ENCODE measurements at places on chromosomes 3 and 15.

DNA sequence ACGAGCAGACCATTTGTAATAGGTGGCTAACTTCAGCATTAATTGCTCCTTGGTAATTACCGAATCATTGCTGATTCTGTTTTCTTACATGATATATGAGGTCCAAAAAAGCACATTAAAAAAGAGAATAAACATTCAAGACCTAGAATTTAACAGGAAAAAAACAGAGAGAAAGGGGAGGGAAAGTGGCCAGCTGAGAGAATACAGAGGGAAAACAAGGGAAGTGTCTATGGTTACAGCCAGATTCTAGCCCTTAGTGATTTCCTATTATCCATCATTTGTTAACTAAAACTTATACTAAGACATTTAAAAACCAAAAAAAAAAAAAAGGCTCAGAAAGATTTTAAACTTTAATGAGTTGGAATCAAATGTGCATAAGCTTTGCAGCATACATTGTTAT, 168.7 kb downstream of the LRTM1 start:
- no peak for DNase-seq

GRCh38 chr15:68816158-68816557, 4.5 kb downstream of the ANP32A start:
- DNase-seq = no peak

- no peak for DNase-seq
Observed at GRCh38 chr3:17964108-17964507, 221.7 kb upstream of the TBC1D5 start.

DNA sequence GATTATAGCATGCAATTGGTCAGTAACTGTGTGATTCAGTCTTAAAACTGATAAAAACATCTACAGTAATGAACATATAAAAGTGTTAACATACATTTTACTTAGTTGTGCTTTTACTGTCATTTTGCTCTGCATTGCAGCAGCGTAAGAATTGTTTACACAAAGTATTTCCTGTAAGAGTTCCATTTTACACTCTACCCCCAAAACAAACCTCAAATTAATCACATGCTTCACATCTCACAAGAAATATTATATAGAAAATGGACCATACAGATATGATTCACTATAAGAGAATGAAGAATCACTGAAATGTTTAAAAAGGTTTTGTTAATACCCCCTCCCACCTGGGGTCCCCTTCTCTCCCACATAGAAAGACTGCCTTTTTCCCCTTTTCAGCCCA, 225.9 kb upstream of the LRRN1 start:
- no peak for DNase-seq

- DNase-seq = no peak
Observed at GRCh38 chr3:155481089-155481488, 187.6 kb upstream of the STRIT1 start.

GRCh38 chr3:183895296-183895695, 10.6 kb upstream of the PARL start:
- DNase-seq = no peak

- DNase-seq = no peak
Observed at GRCh38 chr3:40581166-40581565, 56.4 kb downstream of the ZNF621 start.

DNA sequence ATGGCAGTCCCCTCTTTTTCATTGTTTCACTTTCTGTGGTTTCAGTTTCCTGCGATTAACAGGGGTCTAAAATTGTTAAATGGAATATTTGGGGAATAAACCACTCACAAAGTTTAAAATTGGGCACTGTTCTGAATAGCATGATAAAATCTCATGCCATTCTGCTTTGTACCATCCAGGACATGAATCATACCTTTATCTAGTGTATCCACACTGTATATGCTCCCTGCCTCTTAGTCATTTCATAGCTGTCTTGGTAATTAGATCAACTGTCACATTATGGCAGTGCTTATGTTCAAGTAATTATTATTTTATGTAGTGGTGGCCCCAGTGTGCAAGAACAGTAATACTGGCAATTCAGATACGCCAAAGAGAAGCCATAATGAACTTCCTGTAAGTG, 734.5 kb downstream of the ZPLD1 start:
- no peak for DNase-seq

- DNase-seq = no peak
Observed at GRCh38 chr3:2390926-2391532, 292.4 kb downstream of the CNTN4 start.

GRCh38 chr3:150146991-150147761, 176.5 kb upstream of the PFN2 start:
- no peak for DNase-seq

DNA sequence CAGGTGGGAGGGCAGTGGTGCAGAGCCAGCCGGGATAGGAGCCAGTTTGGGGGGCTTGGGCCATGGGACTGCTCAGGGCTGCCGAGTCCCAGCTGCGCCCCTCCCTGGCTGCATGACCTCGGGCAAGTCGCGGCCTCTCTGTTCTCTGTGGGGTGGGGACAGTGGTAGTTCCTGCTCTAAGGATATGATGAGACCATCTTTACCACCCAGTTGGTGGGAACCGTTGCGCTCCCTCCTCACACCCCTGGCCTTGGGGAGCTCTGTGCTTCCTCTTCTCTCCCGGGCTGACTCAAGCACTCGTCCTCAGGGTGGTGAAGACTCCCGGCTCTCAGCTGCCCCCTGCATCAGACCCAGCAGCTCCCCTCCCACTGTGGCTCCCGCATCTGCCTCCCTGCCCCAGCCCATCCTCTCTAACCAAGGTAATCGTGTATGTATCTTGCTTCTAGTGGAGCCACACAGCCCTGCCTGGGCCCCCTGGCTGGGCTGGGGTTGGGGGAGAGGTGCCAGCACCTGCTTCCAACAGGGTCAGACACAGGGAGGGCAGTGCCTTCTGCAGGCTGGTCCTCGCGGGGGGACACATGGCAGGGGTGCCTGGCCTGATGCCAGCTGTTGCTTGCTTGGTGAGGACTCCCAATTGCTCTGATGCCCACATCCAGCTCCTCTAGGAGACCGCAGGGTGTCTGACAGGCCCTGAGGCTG, 15.1 kb upstream of the STAB1 start:
- no peak for DNase-seq

DNA sequence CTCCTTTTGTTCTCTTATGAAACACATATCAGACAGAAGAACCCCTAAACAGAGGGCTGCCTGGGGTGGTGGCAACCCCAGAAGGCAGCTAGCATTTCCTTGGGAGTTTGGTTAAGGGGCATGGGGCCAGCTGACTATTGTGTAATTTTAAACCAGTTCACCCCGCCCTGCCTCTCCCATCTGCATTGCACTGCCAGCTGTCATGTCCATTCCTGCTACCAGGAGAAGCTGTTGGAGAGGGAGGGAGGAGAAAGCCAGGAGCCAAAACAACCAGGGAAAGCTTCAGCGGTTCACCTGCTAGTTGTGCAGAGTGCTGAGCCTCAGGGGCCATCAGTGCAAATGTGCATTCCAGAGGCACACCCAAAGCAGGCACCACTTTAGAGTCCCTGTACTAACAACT, 47.6 kb upstream of the ATP1B3 start:
- DNase-seq = no peak

GRCh38 chr3:11145888-11146287, 8.4 kb upstream of the HRH1 start:
- no peak for DNase-seq

DNA sequence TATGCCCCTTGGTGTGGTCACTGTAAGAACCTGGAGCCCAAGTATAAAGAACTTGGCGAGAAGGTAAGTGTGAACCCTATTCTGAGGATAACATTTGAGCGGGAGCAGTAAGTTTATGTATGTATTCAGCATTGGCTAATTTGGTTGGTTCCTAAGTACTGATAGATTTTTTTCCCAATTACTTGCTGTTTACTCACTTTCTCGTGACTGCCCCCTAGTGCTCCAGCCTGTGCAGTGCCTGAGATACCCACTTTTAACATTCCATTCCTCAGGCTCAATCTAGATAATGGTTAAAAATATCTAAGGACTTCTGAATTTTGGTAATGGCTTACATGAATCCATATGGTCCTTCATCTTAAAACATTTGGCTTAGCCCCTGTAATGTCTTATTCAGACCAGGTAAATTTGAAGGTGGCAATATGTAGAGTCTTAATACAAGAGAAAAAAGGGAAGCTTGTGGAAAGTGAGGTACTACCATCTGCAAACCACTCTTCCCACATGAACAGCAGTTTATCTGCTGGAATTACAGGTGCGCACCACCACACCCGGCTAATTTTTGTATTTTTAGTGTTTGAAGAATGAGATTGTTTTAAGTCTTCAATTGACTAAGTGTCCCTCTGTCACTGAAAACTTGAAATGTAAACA, 7.1 kb downstream of the ELL3 start:
- DNase-seq = no peak

DNA sequence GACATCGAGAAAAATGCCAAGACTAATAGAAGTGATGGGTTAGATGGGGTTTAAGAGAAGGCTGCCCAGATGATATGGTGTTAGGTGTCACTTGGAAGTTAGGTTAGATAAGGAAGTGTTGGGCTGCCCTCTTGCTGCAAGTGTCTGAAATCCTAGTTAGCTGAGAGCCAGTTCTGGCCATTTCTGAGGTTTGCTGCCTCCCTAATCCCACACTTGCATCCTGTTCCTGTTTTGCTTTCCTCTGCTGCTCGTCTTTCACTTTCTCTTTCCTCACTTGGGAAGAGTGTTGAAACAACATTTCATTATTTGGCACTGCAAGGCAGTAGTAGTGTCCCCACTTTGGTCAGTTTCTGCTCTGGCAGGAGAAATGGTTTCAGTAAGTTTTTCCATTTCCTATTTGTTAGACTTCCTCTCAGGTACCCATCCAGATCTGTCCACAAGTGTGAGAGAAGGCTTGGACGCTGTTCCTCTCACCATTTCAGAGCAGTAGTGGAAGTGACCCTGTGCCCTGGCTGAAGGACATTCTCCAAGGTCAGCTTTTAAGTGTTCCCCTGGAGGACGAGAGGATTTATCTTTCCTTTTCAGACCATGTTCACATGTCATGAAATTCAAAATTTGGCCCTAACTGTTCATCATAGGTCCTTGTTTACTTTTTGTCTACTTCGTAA, 93.3 kb downstream of the ADAMTSL3 start:
- no peak for DNase-seq

GRCh38 chr3:195253923-195254432, 17.0 kb downstream of the XXYLT1 start:
- DNase-seq = no peak

DNA sequence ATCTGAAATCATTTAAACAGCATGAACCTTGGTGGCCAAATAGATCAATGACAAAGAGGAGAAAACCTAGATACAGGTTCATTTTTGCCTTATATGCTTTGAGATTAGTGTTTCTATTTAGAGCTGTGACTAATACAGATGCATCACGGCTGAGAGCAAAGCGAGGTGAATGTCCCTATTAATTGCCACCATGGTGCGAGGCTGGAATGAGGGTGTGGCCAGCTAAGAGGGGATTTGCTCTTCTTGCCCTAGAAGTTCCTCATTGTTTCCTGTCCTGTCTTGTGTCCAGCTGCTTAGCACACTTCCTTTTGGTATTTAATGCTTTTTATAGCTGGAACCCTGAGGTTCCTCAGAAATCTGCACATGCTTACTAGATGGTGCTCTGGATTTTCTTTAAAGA, 339.1 kb upstream of the RGMA start:
- DNase-seq = no peak

DNA sequence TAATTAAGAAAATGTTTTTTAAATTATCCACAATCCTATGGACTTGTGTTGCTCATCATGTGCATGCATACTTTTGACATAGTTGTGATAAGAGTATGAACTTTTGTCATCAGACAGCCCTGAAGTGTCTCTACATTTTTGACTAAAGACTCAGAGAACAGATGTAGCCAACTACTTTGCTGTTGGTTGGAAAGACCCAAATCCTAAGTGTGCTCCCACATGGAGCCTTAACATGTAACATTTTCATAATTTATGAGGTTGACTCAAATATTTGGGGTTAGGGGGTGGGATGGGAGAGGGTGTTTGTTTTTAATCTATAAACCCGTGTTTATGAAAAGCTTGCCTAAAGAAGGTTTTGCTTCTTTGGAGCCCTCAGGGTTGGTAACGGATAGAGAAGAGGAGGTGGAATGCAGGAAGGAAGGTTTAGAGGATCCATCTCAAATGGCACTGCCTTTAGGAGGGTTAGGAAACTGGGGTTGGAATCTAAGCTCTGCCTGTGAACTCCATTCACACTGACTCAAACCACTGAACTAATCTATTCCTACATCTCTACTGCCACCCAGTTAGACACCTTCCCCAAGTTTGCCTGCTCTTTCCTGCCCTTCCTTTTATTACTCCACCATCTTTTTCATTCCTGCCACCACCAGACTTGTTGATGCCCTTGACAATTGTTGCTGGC, 3.7 kb downstream of the BOC start:
- DNase-seq = no peak

- no peak for DNase-seq
Observed at GRCh38 chr15:73926219-73927002, at the start of gene LOXL1. TSS of gene LOXL1 (plus strand) at chr15:73926462. CDS start at chr15:73926784, 322 bp downstream.

DNA sequence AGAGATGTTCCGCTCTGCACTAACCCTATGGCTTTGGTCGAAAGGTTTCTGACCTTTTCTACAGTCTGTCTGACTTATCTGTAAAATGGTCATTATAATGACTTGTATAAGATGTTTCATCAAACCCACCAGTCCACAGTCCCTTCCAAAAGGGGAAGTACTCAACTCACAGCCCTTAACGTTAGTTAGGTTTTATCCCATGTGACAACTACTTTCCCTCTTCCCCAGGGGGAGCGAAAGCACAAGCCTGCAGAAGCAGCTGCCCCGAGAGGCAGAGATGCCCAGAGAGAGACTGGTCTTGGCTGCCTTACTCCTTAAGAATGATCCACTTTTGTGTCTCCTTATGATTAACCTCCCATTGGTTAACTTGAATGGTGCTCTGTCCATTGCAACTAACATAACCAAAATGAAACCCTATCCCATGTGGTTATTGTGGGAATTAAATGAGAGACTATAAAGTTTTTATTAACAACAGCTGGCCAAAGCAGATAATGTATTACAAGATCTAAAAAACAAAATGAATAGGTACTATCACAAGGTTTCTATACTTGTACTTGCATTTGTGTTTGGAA, 6.4 kb downstream of the ASTE1 start:
- DNase-seq = no peak

DNA sequence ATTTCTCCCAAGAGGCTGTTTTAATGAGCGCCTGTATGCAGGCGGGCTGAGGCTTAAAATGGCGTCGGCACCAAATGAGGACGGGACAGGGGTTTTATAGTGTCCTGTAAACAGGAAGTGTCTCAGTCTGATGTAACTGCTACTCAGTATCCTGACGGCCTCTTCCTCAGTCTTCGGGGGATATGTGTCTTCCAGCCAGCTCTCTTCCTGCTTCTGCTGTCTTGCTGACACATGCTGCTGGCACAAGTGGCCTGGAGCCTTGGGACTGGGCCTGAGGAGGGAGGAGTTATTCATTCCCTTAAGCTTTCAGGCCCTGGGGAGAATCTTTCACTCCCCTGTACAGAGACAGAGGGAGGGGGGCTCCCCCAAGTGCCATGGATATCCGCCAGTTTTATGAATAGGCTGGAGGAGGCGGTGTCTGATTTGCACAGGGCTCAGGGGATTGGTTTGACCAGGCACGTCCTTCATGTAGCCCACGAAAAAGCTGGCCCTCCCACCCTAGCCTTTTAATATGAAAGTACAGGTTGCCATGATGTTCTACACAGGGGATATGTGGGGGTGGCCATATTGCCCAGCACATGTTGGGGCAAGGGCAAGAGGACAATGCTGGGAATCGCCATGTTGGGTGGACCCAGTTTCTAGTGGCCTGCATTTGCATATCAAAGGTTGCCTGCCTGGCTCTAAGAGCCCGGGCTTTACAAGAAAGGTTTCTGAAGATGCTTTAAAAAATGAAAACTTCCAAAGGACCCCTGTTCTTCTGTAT, 19.9 kb downstream of the NDUFB4 start:
- DNase-seq = no peak

Data from stimulated activated CD4-positive, alpha-beta T cell treated with anti-CD3 and anti-CD28 coated beads, TNF-alpha, amount 100 ng/mL, for 4 hours (primary cell).